Stimulated activated CD4-positive, alpha-beta T cell treated with anti-CD3 and anti-CD28 coated beads, Interleukin-4, amount 100 ng/mL, for 48 hours (primary cell): ENCODE measurements at places on chromosomes 1 and 21.

- no peak for DNase-seq
Observed at GRCh38 chr1:100187912-100188311, 9.9 kb upstream of the LRRC39 start.

DNA sequence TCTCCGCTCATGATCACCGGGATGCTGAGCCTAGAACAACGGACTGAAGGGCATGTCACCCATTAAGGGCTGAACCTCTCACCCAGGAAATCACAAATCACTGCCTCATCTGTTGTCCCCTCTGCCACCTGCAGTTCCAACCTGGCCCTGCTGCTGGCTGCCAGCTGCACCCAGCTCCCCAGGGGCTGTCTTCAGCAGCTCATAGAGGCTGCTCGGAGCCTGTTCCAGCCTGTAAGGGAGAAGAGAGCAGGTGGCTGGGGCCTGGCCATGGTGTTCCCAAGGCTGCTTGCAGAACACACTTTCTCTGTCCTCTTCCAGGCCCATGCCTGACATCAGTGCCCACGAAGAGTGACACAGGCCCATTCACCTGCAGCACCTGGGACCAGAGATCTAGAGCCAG is 44.5 kb upstream of the DISP3 start:
- no peak for DNase-seq

- no peak for DNase-seq
Observed at GRCh38 chr21:43904331-43904781, 39.3 kb downstream of the AGPAT3 start.

DNA sequence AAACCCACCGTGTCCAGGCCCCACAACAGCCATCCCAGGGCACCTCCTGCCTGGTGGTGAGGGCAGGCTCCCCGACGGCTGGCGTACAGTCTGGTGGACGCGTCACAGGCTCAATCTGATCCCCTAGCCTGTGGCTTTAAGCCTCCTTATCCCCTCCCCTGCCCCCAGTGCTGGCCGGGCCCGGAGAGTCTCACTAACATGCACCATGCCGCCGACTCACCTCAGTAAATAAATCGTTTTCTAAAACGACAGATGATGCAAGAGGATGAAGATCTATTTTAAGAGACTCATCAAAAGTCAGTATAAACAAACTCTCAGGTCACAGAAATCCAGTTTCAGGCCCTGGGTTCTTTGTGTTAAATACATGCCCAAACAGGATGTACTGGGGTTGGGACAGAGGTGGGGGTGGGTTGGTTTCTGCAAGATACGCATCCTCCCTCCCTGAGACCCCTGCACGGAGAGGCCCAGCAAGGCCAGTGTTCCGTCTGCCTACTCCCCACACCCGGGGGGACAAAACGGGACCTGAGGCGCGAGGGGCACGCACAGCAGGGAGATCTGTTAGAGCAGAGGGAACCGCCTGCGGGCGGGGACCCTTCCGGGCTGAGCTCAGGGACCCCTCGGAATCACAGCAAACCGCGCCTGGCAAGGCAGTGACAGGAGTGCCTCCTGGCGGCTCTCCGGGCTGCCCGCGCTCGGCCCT is 3.1 kb downstream of the PANK4 start:
- no peak for DNase-seq

GRCh38 chr1:227774051-227774731 is 39.0 kb downstream of the SNAP47 start:
- DNase-seq: no peak

DNA sequence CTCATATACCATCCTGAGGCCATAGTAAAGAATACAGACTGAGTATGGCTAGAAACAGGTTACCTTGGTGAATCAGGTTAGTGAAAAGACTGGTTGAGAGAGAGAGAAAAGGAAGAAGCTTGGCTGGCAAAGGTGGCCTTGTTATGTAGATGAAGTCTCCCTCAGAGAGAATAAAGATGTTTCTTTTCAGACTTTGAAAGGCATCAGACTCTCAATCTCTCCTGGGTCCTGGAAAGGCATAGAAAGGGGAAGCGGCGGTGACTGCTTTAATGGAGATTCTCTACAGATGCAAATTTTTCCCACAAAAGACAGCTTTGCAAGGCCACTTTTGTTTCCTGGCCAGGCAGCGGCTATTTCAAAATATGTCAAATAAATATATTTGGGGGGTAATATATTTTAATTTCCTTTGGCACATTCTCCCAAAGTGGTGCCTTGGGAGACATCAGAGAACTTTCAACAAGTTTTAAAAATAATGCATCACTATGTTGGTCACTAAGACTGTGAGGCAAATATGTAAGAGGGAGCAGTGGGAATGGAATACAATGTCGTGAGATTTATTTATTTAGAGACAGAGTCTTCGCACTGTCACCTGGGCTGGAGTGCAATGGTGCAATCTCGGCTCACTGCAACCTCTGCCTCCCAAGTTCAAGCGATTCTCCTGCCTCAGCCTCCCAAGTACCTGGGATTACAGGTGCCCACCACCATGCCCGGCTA is 46.1 kb downstream of the NPHS2 start:
- DNase-seq: no peak

DNA sequence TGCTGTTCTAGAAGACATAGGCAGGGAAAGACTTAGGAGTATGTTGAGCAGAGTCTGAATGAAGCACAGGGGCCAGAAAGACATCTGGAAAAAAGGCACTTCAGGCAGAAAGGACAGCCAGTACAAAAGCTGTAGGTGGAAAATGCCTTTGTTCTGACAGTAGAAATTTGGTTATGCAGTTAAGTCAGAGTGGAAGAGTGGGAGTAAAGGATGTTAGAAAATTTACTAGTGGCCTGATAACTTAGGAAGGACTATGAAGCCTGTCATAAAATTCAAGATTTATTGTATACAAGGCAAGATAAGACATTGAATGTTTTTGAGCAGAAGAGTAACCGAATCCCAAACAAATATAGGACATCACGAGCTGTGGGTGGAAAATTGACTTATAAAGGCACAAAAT is 987.9 kb downstream of the PLA2G4A start:
- DNase-seq: no peak

DNA sequence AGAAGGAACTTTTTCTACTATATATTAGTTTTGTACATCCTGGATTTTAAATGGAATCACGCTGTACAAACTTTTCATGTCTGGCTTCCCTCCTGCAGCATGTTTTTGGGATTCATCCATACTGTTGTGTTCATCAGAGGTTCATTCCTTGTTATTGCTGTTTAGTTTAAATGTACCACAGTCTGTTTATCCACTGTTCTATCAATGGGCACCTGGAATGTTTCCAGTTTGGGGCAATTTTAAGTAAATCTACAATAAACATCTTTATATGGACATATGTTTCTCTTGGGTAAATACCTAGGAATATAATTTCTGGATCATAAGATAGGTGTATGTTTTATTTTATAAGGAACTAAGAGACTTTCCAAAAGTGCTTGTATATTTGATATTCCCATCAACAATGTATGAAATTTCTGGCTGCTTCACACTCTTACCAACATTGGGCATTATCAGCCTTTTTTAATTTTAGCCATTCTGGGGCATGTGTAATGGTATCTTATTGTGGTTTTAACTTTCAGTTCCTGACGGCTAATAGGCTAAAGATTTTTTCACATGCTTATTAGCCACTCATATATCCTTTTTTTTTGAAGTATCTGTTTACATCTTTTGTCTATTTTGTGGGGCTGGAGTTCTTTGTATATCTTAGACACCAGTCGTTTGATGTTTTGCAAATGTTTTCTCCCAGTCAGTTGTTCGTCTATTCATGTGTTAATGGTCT is 48.8 kb downstream of the RPS6KC1 start:
- DNase-seq: no peak

- no peak for DNase-seq
Observed at GRCh38 chr1:17149771-17150170, 30.5 kb upstream of the PADI2 start.

- DNase-seq: no peak
Observed at GRCh38 chr21:38613686-38614085, 115.4 kb upstream of the ERG start.
